Large intestine (tissue), 12 donors: ENCODE measurements at places on chromosomes 5 and 9.

GRCh38 chr9:85230081-85230480 is 511.7 kb downstream of the AGTPBP1 start:
- DNase-seq: no peak

- no peak for DNase-seq
These were observed 564.7 kb downstream of the PDE4D start for GRCh38 chr5:59328709-59329296.

DNA sequence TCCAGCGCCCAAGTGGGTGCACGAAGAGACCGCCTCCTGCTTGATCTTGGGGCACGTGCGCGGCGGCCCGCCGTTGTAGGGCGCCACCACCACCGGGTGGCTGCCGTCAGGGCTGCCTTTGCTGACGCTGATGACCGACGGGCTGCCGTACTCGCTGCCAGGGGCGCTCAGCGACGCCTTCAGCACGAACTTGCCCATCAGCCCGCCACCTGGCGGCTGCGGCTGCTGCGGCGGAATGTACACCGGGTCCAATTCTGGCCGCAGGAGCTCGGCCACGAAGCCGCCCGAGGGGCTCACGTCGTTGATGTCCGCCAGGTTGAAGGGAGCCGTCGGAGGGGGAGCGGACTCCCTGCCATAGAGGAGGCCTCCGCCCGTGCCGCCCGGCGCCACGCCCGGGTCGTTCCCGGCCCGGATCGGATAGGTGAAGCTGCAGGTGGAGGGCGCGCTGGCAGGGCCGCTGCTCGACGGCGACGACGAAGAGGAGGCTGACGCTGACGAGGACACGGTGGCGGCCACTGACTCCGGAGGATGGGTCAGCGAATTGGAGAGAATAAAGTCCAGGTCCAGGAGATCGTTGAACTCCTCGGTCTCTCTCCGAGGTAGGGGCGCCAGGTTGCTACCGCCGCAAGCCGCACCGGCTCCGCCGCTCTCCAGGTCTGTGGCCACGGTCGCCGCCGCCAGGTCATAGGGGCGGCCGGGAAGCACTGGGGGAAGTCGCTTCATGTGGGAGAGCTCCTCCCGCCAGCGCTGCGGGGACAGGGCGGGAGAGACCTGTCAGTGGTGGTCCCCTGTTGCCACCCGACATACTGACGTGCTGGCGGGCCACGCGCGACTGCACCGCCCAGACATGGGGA is 1.8 kb downstream of the KLF4 start:
- peak; percentile 78 for DNase-seq

DNA sequence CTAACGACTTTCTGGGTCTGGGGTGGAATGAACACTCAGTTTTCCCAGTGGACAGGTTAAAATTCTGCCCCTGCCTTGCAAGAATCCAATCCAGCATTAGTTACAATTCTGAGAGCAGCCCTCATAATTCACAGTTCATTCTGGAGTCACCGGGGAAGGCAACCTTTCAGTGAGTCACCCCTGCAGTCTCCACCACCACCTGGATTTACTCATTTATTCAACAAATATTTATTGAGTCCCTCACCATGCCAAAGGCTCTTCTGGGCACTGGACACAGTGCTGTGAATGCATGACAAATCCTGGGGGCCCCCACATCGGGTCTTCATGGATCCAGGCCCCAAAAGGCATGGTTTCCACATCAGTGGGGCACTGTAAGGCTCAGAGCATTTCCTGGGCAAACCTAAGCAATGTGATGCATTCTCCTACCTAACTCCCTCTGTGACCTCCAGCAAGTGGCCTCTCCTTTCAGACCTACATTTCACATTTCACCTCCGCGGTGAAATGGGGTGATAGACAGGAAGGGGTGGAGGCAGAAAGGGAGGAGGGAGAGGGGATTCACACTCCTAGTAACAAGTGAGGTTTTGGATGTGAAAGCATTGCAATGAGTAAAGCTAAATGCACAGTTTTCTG is 6.4 kb upstream of the MSX2 start:
- DNase-seq: no peak

- DNase-seq: no peak
These were observed 106.7 kb downstream of the SERINC5 start for GRCh38 chr5:80149161-80149609.

GRCh38 chr5:41445937-41446563 is 64.4 kb downstream of the PLCXD3 start:
- no peak for DNase-seq

DNA sequence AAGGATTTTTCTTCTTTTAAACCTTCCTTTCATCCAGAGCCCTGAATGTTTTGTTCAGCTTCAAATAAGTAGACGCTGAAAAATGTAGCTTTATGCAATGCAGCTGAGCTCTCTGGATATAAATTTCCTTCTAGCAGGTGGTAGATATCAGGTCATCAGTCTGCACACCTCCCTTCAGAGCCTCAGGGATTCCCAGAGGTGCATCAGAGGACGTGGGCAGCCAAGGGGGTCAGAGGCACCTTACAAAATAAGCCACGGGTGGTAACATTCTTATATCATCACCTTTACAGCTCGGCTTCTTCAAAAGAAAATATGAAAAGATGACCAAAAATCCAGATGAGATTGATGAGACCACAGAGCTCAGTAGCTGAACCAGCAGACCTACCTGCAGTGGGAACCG is 19.3 kb downstream of the MOCS2 start:
- DNase-seq: no peak

DNA sequence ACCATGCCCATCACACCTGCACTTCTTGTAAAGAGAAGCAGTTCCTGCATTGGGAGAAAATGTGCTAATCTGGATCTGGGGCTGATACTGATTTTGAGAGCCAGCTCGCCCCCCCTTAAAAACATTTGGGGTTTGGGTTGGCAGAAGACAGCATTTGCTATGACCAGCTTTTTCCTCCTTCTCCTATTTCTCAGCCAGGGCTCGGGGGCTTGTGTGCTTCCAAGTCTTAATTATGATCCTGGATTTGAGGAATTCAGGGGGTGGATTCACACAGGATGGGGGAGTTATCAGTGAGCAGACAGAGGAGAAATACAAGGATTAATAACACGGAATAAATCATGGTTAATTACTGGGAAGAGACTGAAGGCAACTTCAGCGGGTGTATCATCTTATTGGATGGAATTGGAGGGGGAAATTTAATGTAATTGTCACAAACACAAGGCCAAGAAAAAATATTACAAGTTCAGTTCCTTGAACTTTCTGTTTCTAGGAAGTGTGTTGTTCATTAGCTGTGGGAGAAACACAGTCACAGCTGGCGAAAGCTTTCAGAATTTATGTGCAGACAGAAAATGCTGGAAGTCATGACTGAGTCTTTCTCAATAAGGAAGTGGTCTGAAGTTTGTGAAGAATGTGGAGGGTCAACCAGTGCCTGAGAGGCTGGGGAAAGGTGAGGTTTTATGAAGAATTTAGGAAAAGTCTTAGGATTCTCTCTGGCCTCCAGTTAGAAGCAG is 15.3 kb downstream of the C9orf152 start:
- DNase-seq: no peak

DNA sequence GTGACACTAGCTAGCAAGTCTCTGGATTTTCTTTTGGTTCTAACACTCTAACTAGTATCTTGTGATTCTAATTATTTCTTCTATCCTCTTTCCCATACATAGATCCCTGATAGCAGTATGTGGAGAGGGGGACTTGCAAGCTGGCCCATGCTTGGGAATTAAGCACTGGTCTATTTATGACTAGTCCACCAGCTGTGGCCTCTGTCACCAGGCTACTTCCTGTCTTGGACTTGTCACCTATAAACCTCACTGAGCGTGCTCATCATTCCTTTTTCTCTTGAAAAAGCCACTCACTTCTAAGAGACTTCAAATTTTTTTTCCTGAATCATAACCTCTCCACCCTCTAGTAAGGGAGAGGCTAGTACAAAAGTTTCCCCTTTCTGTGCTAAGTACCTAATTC is 32.3 kb upstream of the MAMDC2 start:
- no peak for DNase-seq

DNA sequence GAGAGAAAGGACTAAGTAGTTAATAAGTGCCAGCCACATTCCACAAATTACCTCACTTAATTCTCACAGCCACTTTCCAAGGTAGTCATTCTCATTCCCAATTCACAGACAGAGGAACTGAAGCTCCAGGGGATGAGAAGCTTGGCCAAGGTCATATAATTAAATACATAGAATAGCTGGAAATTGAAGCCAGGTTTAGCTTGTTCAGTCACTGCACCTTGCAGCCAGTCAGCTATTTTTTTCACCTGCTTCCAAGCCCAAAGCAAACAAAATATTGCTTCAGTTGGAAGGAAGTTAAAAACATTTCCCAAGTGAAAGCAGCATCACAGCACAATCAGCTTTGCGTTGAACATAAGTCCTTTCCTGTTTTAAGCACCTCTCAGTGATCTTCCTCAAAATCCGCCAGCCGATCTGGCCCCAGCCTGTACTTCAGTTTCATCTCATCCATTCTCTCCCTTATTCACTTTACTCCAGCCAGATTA is 4.8 kb downstream of the ALDH1A1 start:
- DNase-seq: no peak

GRCh38 chr5:113678924-113679575 is 165.6 kb downstream of the YTHDC2 start:
- DNase-seq: peak; percentile 6

DNA sequence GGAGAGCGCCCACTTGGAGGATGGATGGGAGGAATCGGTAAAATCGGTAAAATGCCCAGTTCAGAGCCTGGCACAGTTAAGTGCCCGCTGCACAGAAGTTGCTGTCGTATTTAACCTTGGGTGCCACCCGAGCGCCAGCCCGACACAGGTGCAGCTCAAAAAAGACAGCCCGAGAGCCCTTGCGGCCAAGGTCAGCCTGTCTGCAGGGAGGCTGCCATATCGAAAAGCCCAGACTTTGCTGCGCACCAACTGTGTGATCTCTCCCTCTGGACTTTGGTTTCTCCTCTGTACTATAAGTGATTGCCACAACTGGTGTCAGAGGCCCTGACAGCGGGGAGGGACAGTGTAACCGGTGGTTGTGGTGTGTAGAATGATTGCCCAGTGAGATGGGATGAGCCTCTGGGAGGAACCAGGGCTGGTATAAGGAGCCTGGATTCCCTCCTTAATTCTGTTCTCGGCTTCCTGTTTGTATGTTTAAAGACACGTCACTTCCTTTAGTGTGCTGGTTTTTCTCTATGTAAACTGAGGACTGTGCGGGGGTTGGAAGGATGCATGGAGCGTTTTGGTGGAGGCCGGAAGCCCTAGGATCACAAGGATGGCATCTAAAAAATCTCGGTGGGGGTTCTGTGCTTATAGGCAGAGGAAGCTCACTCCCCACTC is 792 bp downstream of the NTMT1 start:
- DNase-seq: peak; percentile 72

DNA sequence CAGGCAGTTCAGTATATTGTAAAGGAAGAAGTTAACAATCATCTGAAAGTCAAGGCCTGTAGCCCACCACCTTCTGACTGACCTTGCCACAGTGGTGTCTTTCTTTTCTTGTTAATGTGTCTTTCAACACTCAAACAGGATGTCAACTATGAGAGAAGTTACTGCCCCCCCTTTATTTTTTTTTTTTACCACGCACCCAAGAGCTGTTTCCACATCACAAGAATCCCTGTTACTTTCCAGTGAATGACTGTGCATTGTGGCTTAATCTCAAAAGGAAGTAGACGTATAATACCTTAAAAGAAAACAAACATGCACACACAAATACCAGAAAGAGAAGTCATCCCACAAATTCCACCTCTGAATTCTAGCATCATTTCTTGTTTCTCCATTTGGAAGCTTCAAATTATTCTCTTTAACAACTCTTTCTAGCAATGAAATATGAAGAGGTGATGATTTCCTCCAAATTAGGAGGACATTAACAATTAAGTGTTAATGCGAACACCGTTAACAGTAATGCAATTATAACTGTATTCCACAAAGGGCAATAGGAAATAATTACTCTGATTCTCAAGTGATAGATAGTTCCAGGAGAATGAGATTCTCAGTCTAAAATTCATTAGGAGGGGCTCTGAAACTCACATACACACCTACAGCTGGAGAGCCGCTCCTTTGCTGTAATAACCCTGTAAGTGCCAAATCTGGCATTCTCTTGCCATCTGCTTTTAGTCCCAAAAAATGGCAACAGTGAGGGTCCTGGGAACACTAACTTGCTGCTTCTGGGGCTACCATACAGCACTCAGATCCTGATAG is 201.0 kb downstream of the EFNA5 start:
- DNase-seq: no peak
